Mononuclear cell (primary cell): ENCODE measurements at places on chromosomes 7 and 10. TPM values are rescaled to one million over a fixed set of nuclear protein-coding genes. Genes with fewer than 3 reads are reported as not detected.

DNAAF5 gene
- total RNA-seq = 2.9 TPM

ACTL6B gene
- total RNA-seq = not detected

CCDC3 gene
- 0.21 TPM for total RNA-seq

TUBAL3 gene
- not detected for total RNA-seq

ANKRD1 gene
- not detected for total RNA-seq

ITPRID1 gene
- 0.73 TPM for total RNA-seq

UPK3B gene
- total RNA-seq = 0.52 TPM

PCDH15 gene
- under 0.01 TPM for total RNA-seq
